ENCODE measurements at places on chromosomes 7 and 10.

GRCh38 chr10:96684826-96685225 lies 35.5 kb downstream of the PIK3AP1 start:
- DNase-seq: no peak

GRCh38 chr10:79407811-79408795 lies 37.3 kb downstream of the ZCCHC24 start:
- DNase-seq: no peak

DNA sequence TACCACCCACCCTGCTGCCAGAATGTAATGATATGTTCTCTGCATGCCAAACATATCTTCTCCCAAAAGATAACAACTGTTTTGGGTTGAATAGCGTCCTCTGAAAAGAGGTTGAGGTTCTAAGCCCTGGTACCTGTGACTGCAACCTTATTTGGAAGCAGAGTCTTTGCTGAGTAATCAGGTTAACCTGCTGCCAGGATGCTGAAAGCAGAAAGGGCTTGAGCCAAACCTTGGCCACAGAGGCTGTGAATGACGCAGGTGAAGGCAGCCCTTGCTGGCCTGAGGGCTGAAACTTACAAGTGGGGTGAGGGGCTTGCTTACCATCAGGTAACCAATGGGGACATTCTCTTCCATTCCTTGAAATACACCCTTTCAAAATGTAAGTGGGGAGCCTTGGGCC lies 151.8 kb upstream of the RHEB start:
- no peak for DNase-seq

DNA sequence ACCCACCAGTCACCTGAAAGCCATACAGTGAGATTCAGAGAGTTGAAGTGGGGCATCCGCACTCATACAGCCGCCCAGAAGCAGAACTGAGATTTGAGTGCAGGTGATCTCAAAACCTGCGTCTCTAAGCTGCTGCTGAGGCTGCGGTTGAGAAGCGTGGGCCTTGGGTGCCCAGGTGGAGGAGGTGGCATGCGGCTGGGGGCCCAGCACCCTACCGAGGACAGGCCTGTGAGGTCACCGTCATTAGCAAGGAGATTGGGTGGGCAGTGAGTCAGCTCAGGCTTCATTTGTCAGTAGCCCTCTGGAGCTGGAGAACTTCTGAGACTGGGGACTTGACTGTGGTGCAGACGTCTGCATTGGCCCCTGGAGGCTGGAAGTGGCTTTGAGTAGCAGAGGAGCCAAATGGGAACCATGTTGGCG lies 29.8 kb downstream of the ZMIZ1 start:
- DNase-seq: no peak

GRCh38 chr10:6700066-6700465 lies 120.0 kb upstream of the PRKCQ start:
- no peak for DNase-seq

DNA sequence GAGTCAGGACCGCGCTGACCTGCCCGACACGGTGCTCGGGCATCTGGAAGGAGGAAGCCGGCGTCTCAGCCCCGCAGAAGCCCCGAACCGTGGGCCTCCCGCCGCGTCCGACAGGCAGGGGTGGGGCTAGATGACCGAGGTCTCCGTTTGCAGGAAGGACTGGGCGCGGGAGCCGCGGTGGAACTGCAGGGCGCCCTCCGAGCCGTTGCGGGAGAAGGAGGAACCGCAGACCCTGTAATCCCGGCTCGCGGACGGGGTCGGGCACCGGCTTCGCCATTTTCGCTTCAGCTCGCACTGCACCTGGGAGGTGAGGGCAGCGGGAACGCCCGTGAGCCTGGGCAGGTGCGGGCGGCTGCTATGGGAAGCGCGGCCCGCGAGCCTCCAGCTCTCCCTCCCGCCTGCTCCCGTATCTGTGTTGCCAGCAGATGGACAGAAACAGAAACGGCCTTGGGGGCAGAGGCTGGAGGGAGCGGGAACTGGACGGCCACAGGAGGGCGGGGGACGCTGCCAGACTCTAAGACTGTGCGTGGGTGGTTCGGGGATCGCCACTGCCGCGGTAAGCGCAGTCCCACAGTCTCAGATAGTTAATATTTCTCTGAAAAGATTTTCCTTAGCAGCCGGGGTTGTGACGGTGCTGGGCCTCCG lies 114.1 kb downstream of the VIPR2 start:
- no peak for DNase-seq

DNA sequence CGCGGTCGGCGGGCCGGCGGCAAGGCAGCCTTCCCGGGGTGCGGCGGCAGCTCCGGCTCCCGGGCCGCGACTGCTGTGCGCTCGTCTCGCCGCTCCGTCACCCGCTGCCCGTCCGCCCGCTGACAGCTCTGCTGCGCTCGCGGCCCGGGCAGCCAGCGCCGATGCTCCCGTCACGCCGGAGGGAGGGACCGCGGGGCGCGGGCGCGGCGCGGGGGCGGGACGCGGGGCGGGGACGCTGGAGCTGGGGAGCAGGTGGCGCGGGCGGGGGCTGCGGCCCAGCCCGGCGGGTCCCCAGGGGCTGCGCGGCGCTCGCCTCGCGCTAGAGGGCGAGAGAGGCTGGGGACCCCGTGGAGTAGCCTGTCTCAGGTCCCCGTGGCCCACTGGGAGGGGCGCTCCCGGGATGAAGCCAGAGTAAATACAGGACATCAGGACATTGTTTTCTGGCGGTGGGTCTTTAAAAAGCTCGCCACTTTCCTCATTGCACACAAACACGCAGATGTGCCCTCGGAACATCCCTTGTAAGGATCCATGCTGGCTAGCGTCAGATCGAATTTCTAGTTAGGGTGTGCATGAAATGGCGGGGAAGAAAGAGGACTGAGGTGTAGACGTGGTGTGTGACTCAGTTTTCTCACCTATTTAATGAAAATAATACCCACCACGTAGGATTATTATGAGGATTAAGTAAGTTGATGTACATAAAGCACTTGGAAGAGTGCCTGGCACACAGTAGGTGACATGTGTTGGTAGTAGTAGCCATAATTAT lies at the start of gene ELAPOR2:
Gene ELAPOR2, minus strand, starts transcription at position 130 of the 763 bp plus-strand sequence. CDS start 141 bp downstream, outside the sequence.
- peak; percentile 37 for DNase-seq

- no peak for DNase-seq
These were observed 9.9 kb upstream of the GNAT3 start for GRCh38 chr7:80521809-80522208.

DNA sequence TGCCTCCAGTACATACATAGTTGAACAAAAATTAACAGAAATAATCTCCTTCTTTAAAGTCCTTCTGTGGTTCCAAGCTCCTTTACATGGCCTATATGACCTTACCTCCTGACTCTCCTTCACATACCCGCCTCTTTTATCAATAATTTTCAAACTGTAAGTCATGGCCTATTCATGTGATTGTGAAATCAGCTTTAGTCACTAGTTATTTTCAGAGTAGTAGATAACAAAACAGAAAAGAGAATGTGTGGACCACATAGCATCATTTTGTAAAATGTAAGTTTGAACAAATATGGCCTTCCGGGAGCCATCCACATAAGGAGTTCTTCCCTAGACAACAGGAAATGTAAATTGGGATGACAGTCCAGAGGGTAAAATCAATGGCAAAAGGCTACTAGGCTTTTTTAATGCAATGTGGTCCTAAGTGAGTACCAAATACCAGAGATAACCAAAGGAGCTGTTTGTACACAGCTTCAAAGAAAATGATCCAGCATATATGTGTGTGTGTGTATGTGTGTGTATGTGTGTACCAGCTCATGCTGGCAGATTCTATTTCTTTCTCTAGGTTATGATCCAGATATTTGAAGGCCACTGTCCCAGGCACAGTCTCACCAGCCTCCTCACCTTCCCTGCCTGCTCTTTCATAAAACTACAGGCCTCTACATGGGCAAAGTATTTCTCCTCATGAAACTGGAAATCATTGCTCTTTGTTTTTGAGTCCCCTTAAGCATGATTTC lies 12.3 kb upstream of the FAM133B start:
- no peak for DNase-seq

- DNase-seq: no peak
These were observed 942 bp downstream of the TRAPPC14 start for GRCh38 chr7:100157334-100158228.

- DNase-seq: no peak
These were observed 771.4 kb downstream of the LRMDA start for GRCh38 chr10:76202777-76203176.

DNA sequence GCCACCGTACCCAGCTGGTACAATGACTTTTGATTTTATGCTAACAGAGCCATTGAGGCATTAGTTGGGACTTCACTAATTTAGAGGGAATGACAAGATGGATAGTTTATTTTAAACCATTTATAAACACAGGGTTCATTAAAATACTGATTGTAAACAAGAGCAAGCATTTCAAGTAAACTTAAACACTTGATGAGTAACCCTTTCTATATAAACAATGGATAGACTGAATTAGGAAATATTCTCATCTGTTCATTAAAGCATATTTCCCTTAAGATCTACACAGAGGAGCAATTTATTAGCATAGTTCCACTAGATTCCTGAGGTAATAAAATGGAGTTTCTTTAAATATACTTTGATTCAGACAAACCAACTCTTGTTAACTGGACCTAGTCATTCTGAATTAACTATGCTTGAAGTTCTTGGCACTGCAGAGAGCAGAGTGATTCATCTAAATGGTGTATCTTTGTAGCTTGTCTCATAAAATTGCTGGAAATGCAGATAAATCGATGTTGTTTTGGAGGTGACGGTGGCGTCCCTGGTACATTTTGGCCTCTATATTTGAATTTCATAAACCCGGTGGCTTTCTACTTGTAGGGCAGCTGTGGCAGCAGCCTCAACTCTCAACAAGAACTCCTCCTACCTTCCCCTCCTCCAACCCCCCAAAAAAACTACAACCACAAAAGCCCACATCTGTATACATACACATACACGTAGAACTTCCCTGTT lies 15.4 kb upstream of the VDAC2 start:
- no peak for DNase-seq

GRCh38 chr7:140242057-140243031 lies 65.6 kb upstream of the KDM7A start:
- no peak for DNase-seq

- no peak for DNase-seq
These were observed 5.3 kb upstream of the TMEM139 start for GRCh38 chr7:143279186-143280098.

DNA sequence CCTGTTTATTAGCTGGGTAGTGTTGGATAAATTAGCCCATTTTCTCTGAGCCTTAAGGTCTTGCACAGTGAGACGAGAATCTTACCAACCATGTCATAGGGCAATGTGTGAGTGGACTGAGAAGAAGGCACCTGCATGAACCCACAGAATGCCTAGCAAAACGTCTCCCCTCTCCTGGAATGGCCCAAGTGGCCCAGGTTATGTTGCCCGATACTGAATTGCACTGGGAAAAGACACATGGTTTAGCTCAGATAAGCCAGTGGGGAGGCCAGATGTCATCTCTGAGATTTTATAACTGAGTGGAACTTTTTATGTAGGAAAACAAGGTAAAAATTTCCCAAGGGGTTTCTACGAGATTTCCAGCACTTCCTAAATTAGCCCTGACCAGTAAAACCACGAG lies 104.7 kb upstream of the IKZF1 start:
- DNase-seq: no peak

DNA sequence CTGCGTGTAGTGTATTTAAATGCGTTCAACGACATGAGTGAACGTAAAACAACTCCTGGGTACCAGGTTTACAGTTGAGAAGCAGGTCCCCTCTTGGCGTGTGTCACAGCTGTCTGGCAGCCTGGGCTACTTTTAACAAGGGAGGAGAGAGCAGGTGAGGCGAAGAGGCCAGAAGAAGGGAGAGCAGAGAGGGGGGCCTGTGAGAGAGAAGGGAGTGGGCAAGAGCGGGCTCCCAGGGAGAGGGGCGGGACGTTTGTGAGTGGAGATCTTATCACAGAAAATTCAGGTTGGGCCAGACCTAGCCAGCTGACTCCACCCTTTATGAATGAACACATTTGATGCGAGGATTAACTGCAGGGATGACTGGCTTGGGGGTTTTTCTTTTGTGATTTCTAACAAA lies 154.0 kb downstream of the CAMK1D start:
- DNase-seq: no peak

- no peak for DNase-seq
These were observed 75.1 kb upstream of the INSIG1 start for GRCh38 chr7:155222573-155222972.

- DNase-seq: no peak
These were observed 92.1 kb downstream of the SIRT1 start for GRCh38 chr10:67976292-67977245.

- DNase-seq: no peak
These were observed 414.7 kb upstream of the NRP1 start for GRCh38 chr10:33749067-33749735.

DNA sequence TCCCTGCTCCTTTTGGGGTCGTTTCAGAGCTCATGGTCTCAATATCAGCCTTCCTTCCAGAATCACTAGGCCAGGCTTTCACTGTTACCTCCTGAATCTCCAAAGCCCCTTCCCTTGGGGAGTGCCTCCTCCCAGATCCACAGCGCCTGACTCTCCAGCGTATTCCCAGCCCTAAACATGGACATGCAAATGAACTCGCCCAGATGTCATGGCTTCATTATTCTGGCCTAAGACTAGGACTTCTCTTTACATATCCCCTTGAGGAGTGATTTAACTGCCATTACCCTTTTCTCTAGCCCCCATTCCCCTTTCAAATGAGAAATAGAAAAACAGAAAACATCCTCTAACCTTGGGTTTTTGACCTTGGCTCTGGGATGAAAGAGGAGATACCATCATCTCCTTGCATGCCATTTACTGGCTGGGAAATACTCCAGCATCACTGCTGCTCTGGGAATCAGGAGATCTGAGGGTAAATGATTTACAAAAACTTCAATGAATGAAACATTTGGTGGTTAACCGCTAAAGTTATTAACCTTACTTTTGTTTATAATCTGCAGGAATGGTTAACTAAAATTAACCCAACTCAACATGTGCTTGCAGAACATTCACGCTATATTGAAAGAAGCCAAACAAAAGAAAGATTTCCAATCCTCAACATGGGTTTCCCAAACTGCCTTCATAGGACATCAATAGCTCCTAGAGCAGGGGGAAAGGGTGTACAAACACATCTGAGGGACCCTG lies 37.0 kb downstream of the FAM171A1 start:
- no peak for DNase-seq

All from NCI-H460 (cell line).